ENCODE measurements at places on chromosomes 1 and 21.

- no peak for DNase-seq
Measured at GRCh38 chr1:244354810-244355278, 96.9 kb downstream of the ADSS2 start.

GRCh38 chr1:94272388-94272787 is 35.0 kb upstream of the ARHGAP29 start:
- DNase-seq: no peak

GRCh38 chr1:180521474-180522212 is 19.3 kb upstream of the ACBD6 start:
- no peak for DNase-seq

DNA sequence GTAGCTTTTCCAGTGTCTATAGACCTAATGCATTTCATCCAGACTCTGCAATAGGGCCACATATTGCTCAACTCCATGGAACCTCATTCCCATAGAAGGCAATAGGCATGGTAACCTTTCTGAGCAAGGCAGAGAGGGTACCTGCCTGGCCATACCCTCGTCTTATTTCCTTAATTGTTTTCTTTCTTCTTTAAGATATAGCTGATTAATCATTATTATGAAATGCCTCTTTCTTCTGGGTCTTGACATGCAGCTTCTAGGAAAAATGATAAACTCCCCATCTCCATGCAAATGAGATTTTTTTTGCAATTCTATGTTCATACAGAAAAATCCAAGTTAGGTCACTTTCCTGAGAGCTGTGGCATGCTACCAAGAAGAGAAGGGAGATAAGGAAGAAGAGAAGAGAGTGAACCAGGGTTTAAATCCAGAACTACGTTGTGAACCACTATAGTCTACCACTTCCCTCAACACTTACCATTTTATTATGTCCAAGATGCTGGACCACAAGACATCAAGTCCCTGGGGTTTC is 33.0 kb upstream of the IL20 start:
- no peak for DNase-seq
